Activated T-cell treated with anti-CD3 and anti-CD28 coated beads for 1 hour (primary cell): ENCODE measurements at places on chromosomes 4 and X.

GRCh38 chr4:169251291-169252235, 19.2 kb downstream of the SH3RF1 start:
- no peak for DNase-seq

- DNase-seq: no peak
These were observed 38.7 kb downstream of the ARHGEF9 start for GRCh38 chrX:63746278-63746677.

DNA sequence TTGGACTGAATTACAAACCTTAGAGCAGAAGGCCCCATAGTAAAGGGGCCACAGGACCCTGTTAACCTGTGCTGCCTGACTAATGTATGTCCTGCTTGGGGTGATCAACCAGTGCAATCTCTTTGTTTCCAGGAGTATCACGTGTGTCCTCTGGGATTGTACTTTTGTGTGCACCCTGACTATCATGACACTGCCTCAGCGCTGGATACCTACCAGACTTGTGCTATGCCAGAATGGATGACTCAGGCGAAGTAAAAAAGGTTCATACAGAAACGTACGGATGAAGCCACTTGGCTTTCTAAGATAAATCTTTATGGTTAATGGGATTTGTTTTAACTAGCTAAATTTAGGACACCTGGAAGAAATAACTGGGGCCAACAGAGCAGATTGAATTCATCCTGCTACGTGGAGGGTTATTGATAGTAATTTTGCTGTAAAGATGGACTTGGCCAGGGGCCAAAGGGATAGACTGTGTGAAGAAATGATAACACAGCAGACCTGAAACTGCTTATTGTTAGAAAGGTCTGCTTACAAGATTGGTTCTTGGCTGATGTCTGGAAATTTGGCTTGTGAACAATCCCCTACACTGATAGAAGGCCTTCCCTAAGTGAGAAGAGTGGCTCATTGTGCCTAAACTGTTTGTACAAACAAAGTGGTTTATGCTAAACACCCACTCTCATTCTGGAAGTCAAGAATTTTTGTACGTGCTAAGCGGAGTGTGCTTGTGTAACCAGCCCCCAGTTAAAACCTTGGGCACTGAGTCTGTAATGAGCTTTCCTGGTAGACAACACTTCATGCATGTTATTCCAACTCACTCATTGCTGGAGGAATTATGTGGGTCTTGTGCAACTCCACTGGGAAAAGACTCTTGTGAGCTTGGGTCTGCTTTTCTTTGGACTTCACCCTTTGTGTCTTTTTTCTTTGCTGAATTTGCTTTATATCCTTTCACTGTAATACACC, 750.5 kb upstream of the HTR2C start:
- no peak for DNase-seq

GRCh38 chr4:133146574-133147241, 2.4 kb upstream of the PCDH10 start:
- no peak for DNase-seq

DNA sequence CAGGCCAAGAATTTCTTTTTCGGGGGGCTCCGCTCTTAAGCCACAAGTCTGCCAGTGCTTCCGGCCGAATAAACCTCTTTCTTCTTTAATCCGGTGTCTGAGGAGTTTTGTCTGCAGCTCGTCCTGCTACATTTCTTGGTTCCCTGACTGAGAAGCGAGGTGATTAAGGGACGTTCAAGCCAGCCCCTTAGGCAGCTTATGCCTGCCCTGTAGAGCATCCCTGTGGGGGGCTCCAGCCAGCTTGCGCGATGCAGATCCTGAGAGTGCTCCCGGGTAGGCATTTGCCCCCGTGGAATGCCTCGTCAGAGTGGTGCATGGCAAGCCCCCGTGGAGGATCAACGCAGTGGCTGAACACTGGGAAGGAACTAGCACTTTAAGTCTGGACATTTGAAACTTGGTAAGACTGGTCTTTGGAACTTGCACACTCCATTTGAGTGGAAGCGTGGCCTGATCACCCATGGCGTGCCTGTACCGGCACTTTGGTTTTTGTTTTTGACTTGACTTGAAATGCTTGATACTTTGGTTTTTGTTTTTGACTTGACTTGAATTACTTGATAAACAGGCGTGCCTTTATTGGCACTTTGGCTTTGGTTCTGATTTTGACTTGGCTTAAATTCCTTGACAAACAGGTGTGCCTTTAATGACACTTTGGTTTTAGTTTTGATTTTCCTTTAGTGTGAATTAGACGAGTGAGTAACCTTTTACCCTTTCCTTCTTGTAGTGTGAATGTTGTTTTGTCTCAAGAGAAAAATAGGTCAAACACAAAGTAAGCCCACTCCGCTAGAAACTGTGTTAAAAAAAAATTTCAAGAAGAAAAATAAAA, 6.1 kb downstream of the ACOX3 start:
- no peak for DNase-seq

- DNase-seq: no peak
These were observed 201.2 kb downstream of the NPNT start for GRCh38 chr4:106096454-106096853.

DNA sequence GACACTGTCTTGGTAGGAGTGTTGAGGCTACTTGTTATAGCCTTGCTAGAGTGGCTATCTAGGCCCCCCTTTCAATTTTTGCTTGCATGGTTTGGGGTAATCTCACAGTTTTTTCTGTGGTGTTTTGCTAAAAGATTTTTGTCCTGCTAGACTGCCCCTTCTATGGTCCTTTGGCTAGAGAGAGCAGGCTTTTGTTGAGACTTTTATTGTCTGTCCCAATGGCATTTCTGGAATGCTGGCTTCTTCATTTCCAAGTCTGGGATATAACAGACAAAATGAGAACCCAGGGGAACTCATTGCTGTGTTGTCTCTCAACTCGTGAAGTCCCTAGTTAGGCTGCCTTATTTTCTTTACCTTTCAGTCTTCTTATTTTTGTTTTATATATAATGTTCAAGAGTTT, 160.2 kb upstream of the ZC4H2 start:
- no peak for DNase-seq

DNA sequence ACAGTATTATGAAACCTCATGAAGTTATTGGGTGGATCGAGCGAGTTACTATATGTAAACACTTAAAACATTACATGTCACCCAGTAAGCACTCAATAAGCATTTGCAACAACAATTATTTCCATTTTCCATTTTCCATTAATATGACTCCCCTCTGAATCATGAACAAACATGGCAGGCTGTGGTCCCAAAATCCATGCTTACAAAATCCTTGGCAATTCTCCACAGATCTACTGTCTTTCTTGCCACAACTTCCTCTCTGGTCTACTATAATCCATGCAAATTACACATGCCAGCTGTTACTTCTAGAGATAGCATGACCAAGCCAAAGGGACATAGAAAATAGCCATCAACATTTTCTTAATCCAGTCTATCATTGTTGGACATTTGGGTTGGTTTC, 22.0 kb downstream of the ASB11 start:
- no peak for DNase-seq

- DNase-seq: no peak
These were observed 22.2 kb upstream of the HMX1 start for GRCh38 chr4:8893624-8894423.

DNA sequence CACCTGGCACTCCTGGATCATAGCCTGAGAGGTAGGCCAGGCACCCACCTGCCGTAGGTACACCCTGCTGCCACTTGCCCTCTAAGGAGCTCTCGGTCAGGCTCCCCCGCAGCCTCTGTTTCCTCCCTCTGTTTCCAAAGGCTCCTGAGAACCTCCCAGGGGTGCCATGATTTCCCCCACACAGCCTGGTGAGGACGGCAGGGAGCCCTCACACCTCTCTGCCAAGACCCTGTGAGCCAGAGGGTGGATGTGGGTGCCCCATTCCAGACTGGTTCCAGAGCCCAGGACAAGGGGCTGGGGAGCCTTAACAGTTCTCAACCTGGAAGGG, 1.6 kb upstream of the ABLIM2 start:
- DNase-seq: no peak

- DNase-seq: no peak
These were observed 51.4 kb downstream of the SHROOM4 start for GRCh38 chrX:50762578-50762977.
